Upper lobe of left lung (tissue), 6 donors: ENCODE measurements at places on chromosomes 16 and 17. TPM values are rescaled to one million over a fixed set of nuclear protein-coding genes. Genes with fewer than 3 reads are reported as not detected.

DNA sequence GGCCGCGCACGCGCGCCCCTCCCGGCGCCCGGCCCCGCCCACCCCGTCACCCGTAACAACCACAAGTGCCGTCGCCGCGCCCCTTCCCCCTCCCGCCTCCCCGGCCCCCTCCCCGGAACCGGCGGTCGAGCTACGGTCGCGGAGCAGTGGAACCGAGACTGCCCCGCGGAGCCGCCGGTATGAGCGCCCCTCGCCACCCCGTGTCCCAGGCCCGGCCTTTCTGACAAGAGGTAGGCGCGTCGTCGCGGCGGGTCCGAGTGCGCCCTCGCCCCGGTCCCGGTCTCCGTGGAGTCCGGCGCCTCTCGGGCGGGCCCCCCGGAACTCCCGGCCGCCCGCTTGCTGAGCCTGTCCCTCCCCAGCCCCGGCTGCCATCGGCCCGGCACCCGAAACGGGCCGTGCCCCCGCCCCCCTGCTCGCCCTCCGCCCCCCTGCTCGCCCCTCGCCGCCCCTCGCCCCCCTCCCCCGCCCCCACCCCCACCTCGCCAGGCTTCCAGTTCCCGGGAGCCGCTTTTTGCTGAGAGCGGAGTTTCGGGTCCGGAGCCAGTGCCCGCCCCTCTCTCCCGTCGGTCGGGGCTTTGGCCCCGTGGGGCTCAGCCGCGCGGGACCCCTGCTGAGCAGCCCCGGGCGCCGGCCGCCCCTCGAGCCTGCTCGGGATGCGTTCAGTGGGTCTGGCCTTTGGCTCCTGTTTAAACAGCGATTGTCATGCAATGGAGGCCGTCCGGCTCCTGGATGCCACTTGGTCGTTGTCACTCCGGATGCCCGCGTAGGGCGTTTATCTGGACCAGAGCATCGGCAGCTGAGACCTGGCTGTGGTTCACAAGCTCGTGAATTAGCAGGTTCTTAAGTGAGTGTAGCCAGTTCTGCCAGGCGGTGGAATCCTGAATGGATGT lies at the start of gene SEC14L1:
Gene SEC14L1 (plus strand): TSS at position 92 of the 890 bp plus-strand sequence. CDS start 2,628 bp downstream, outside the sequence.
- H3K4me1 ChIP-seq = peaks cover 36% of the 10 kb centered on the region
- H3K4me3 ChIP-seq = peak within 1 kb of the TSS; percentile 89
- peak within 1 kb of the TSS; percentile 96 for H3K27ac ChIP-seq
- peak; percentile 88 for DNase-seq
- no peaks in the 10 kb centered on the region for H3K27me3 ChIP-seq
- peaks cover 37% of the 10 kb centered on the region for H3K36me3 ChIP-seq

DNA sequence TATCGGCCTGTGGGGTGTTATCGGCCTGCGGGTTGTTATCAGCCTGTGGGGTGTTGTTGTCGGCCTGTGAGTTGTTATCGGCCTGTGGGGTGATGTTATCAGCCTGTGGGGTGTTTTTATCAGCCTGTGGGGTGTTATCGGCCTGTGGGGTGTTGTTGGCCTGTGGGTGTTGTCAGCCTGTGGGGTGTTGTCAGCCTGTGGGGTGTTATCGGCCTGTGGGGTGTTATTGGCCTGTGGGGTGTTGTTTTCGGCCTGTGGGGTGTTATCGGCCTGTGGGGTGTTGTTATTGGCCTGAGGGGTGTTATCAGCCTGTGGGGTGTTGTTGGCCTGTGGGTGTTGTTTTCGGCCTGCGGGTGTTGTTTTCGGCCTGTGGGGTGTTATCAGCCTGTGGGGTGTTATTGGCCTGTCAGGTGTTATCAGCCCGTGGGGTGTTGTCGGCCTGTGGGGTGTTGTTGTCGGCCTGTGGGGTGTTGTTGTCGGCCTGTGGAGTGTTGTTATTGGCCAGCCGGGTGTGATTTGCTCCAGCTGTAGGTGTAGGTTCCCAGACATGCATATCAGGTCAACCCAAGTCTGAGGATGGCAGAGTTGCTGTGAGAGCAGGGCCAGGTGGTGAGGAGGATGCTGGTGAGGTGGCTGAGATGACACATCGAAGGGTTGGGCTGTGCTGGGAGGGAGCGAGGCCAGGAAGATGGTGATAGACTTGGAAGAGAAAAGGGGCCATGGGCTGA lies 7.1 kb downstream of the TRARG1 start:
- no peak for DNase-seq
- H3K27ac ChIP-seq = no peak overlapping the region
- no peak overlapping the region for H3K4me3 ChIP-seq
- H3K27me3 ChIP-seq = no peaks in the 10 kb centered on the region
- H3K4me1 ChIP-seq = no peaks in the 10 kb centered on the region

DNA sequence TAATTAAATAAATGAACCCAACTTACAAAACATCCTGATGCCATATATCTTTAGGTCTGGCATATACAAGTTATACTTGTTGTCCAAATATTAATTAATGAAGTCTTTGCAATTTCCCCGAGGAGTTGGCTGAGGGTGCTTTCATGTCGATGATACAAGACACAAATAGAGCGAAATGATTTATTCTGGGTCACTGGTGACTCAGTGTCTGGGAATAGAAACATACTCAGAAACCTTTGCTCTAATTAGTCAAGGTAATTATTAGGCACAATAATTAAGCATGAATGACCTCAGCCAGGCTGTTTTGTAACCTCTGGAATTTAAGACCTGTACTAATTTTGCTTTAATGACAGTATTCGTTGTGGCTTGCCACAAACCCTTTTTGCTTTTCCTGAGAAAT lies 37.0 kb upstream of the HAPSTR1 start:
- peaks cover 4% of the 10 kb centered on the region for H3K4me1 ChIP-seq
- H3K4me3 ChIP-seq = no peak overlapping the region
- H3K36me3 ChIP-seq = no peaks in the 10 kb centered on the region

- peaks cover 63% of the 10 kb centered on the region for H3K4me1 ChIP-seq
- DNase-seq = no peak
- H3K36me3 ChIP-seq = no peaks in the 10 kb centered on the region
These were observed 3.9 kb downstream of the MED9 start for GRCh38 chr17:17480593-17481148.

SDR42E1 gene
- total RNA-seq = 5.0 TPM

CA4 gene
- total RNA-seq = 102 TPM

MYOCD gene
- 0.91 TPM for total RNA-seq

WNT3 gene
- 4.2 TPM for total RNA-seq
